ENCODE measurements at places on chromosomes 11 and 22.

DNA sequence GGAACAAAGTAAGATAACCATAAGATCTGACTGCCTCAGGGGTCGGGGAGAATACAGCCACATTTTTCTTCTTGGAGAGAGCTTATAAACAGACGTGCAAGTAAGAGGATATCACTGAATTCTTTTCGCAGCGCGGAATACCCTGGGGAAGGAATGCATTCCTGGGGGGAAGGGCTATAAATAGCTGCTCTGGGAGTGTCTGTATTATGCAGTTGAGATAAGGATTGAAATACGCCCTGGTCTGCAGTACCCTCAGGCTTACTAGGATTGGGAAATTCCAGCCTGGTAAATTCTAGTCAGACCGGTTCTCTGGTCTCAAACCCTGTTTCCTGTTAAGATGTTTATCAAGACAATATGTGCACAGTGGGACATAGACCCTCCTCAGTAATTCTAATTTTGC lies 1491.7 kb upstream of the RAG2 start:
- DNase-seq = no peak

DNA sequence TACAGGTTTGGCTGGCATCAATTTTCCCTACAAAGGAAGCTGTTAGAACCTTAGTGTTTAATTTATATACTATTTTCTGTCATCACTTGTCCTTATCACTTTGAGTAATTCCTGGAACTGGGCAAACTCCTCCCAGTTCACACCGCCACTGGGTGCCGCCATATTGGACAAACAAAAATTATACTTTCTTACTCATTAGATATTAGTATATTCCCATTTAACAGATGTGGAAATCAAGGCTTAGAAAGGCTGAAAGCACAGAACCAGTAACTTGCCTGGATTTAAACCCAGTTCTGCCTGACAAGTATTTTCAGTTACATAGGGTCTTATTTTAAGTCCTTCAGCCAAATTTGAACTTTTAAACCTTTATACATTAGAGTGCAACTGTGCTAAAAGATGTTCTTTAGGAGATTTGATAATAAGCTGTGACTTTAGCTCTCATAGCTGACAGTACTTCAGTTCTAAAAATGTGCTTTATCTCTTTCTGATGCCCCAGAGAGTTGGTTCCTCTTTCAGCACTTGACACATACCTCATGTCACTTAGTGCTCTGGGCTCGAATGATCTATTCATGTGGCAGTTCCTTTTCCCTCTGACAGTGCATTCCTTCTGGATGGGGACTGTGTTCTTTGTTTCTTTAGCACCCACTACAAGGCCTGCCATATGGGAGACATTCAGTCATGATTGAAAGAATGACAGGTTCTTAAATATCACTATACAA lies 25.4 kb downstream of the COA4 start:
- no peak for DNase-seq

GRCh38 chr11:83569134-83569805 lies 283.1 kb upstream of the CCDC90B start:
- no peak for DNase-seq

- no peak for DNase-seq
Observed at GRCh38 chr11:60498399-60498798, 5.8 kb downstream of the MS4A12 start.

GRCh38 chr11:12117611-12118010 lies 7.2 kb downstream of the MICAL2 start:
- DNase-seq = no peak

Data from activated CD8-positive, alpha-beta memory T cell treated with anti-CD3 and anti-CD28 coated beads, Interleukin-2, amount 50 U/mL, for 4 hours (primary cell).